Activated naive CD8-positive, alpha-beta T cell treated with anti-CD3 and anti-CD28 coated beads, Interleukin-2, amount 50 U/mL, for 16 hours (primary cell): ENCODE measurements at places on chromosomes 16 and 17.

- DNase-seq: no peak
These were observed 12.2 kb downstream of the HIC1 start for GRCh38 chr17:2067048-2067561.

DNA sequence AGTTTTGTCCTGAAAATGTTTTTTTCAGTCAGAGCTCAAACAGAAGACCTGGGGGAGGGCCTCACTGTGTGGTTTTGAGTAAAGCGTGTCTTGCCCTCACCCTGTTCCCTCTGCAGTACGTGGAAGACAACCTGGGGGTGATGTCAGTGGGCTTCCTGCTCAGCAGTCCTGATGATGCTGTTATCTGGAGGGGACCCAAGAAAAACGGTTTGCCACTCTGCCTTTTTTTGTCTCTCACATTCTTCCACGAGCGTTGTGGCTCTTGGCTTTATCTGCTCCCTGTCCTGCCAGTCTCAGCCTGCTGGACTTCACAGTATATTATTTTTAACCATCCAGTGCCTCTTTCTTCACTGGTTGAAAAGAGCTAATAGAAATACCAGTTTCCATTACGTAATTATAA is 12.9 kb downstream of the NUBP1 start:
- DNase-seq: no peak

DNA sequence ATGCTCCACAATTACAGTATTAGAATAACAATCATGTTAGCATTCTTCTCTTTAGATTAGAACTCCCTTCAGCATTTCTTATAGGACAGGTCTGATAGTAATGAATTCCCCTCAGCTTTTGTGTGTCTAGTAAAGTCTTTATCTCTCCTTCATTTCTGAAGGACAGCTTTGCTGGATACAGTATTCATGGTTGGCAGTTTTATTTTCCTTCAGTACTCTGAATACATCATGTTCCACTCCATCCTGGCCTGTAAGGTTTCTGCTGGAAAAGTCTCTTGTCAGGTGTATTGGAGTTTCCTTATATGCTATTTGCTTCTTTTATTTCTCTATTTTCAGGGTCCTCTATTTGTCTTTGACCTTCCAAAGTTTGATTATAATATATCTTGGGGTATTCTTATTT is 4.0 kb upstream of the ABCA10 start:
- no peak for DNase-seq

DNA sequence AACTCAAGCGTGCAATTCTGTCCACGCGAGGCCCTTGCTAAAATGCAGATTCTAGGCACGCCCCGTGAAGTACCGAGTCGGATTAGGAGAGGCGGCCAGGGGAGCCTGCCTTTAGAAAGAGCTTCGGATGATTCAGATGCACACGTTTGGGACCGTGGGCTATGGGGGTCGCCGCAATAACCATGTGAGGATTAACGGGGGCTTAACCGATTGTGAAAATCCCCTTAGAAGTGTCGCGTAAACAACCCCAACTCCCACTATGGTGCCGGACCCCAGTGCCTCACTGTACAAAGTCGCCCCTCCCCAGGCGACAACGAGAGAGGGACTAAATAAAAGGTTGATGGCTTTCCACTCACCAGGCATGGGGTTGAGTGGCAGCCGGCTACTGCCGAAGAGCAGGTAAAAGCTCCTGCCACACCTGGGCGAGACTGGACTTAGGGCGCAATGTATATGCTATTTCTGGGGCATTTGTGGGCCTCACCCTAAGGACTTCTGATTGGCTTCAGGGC is 635 bp upstream of the SP2 start:
- DNase-seq: no peak

DNA sequence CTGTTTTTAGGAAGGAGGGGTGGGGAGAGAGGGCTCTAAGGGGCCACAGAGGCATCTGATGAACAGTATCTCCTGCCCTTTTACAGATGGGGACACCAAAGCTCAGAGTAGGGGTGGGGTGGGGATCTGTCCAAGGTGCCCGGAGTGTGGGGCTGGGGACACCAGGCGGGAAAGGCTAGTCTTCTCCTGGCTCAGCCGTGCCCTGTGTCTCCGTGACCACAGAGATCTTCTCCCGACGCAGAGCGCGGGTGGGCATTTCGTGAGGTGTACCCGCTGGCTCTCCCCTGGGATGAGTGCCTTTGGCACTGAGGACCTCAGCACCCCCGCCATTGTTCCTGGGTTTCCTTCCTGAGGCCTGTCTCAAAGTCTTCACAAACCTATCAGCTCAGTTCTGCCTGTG is 209.6 kb downstream of the NTN1 start:
- no peak for DNase-seq

GRCh38 chr16:19377864-19378263 is 39.8 kb upstream of the TMC5 start:
- no peak for DNase-seq

DNA sequence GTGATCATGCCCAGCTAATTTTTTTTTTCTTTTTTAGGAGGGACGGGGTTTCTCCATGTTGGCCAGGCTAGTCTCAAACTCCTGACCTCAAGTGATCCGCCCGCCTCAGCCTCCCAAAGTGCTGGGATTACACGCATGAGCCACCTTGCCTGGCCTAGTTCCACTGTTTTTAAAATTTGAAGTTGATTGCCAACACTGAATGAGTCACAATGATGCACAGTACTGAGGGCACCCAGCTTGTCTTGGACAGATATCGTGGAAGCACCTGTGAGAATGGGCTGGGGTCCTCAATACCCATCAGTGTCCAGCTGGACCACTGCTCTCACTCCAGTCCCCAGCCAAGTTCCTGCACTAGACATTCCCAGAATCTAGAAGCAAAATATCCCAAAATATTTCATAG is 2.5 kb downstream of the KNOP1 start:
- no peak for DNase-seq

- no peak for DNase-seq
These were observed 18.1 kb upstream of the MTMR4 start for GRCh38 chr17:58532555-58532951.

DNA sequence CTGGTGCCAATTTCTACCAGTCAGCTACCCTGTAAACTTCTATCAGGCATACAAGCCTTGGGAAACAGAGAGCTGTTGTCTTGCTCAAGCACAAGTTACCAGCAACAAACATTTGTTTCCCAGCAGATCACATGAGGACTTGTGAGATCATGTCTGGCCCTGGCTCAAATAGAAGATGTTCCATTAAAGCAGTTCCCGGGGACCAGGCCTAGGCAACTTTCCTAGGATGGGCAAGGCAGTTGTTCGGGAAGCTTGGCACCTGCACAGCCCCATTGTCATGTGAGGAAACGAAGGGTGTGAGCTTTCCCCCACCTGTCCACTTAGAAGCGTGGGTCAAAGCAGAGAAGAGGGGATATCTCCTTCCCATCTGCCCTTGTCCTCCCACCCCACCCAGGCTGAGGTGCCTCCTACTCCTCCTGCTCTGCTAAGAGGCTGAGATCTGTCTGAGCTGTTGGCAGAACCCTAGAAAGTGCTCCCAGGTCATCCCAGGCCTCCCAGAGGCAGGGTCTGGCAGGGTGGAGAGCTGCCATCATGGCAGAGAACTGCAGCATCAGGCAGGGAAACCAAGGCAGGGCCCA is 11.2 kb upstream of the SLC47A2 start:
- DNase-seq: no peak

DNA sequence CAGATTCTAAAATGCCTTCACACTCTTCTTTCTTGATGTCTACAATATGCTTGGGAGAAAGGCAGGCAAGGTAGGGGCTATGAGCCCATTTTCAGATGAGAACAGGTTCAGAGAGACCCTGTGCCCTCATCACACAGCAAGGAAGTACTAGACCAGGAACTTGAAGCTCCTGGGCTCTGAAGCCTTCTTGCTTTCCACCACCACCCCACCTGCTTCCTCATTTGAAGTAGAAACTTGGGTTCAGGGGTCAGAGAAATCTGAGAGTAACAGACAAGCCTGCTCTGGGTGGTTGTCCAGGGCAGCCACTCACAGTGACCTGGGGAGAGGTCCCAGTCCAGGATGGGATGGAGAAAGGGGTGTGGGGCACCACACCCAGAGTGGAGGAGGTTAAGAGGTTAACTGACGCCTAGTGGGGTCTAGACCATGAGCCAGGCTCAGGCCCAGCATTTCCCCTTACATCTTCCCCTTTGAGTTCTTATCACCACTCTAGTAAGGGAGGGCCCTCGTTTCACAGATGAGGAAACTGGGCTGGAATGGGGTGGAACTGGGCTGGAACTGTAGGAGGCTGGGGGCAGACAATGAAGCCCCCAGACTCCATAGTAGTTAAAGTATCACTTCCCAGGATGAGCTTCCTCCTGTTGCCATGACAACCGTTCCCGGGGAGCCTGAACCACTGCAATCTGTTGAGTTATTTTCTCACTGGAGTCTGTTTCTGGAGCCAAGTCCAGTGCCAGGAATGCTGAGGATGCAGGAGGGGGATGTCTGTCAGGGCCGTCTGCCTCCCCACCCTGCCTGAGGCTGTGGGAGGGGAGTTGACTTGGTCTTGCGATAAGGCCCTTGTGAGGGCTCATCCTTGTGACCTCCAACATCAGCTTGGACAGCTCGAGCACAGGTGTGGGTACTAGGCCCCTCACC is 16.2 kb upstream of the PHF12 start:
- no peak for DNase-seq

DNA sequence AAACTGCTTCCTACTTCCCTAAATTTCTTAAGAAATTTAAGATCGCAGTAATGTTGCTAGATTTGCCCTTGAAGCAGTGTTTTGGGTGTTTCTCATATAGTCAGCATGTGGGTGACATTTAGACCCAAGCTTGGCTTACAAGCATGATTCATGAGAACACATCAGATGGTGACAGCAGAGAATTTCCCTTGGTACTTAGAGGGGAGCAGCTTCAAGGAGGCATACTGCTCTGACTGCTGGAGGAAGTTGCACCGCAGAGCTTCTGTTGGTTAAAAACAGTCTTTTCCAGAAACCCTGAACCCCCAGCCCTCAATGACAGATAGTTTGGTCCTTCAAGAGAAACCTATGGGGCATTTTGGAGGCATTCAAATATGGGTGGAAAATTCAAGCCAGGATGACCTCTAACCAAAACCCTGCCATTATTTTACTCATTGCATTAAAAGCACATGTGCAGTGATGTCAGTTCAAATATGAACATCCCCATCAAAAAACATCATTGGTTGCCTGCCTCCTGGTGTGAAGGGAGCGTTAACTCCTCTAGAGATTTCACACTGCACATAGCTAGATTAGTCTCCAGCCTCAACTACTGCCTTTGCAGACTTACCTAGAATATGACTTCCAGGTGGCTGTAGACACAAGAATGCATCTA is 201.5 kb upstream of the CACNG5 start:
- peak; percentile 3 for DNase-seq

- no peak for DNase-seq
These were observed 190.2 kb downstream of the PRKCA start for GRCh38 chr17:66492561-66493005.

- DNase-seq: no peak
These were observed 76.9 kb upstream of the PSMD7 start for GRCh38 chr16:74219706-74220105.

GRCh38 chr16:85718682-85719081 is 29.9 kb upstream of the GINS2 start:
- DNase-seq: no peak

- no peak for DNase-seq
These were observed 17.0 kb downstream of the SGSM2 start for GRCh38 chr17:2354311-2354710.

DNA sequence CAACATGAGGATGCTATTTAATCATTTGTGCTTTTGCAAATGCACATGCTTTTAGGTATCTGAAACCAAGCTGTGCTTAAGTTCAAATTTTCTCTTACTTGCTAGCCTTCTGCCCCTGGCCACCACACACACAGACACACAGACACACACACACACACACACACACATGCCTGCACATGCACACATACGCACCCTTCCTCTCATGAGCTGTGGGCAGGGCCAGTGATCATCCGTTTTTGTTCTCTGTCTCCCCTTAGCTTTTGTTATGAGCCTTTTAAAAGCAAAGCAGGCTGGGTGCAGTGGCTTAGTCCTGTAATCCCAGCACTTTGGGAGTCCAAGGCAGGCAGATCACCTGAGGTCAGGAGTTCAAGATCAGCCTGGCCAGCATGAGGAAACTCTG is 34.2 kb downstream of the CD300LF start:
- DNase-seq: no peak

DNA sequence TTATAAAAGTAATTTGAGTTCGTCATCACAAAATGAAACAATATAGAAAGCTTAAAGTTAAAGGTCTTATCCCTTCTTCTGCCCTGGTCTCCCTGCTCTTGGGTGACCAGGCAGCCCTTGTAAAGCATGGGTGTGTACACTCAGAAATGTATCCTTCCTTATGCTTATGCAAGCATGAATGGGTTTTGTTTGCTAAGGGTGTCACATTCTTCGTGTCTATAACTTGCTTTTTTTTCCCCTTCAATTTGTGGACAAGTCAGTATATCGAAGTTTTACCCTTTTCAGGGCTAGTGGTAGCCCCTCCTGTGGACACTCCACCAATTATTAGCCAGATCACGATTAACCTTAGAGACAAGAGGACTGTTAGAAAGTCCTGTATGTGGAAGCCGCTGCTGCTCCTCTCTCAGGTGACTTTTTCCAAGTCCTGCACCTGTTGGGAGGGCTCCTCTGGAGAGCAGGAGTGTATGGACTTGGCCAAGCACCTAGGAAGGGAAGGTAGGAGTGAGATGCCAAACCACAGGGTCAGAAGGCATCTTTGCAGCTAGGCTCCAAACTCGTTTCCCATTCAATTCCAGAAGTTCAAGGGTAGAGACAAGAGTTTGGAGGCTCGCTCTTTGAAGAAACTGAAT is 50.9 kb downstream of the LDHD start:
- DNase-seq: no peak
